ENCODE measurements at places on chromosomes 6 and 20.

DNA sequence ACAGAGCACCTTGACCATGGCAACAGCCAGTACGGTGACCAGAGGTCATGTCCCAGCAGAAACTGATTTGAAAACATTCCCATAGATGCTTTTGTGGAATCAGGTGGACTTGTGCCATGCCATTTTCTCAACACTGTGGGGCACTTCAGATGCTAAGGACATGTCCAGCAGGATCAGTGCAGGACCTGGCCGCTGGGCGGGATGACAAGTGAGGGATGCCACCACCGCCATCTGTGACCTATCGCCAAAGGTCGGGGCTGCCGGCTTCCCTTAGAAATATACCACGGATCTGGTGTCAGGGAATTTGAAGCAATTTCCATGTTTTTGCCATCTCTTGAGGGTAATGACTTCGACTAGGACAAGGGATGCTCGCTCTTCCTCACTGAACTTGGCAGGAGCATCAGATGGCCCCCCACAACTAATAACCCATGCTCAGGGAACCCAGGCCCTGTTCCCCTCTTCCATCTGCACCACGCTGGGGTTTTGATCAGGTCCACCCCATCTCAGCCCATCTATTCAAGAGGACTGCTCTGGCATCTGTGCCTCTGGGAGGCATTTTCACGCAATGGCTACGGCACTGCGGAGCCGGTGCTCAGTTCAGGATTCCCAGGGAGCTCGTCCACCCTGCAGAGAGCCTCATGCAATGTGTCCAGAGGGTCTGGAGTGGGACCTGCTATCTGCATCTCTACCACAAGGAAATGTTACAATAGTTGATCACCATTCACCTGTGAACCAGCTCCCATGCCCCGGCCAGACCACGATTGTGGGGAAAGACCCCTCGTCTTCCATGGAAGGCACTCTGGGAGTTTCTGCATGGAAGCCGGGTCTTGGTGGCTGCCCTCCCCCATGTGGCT is 302.6 kb downstream of the TAF4 start:
- DNase-seq, result no peak

DNA sequence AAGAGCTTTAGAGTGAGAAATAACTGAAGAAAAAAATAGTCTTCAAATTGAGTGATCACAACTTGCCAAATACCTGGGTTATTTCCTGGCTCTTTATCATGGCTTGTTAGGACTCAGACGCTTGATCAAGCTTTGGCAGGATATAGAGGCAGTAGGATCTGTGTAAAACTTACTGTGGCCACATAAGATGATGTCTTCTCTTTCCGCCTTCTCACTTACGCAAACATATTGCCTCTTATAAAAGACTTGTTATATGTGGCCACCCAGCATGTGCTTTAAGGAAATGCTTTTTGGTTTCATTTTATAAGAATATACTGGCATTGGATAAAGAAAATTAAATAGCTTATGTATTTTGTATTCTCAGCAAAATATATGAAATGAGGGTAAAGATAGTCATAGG is 101.8 kb upstream of the AKIRIN2 start:
- DNase-seq, result no peak

GRCh38 chr6:33700391-33701050 is 11.0 kb downstream of the UQCC2 start:
- peak; percentile 66 for DNase-seq

DNA sequence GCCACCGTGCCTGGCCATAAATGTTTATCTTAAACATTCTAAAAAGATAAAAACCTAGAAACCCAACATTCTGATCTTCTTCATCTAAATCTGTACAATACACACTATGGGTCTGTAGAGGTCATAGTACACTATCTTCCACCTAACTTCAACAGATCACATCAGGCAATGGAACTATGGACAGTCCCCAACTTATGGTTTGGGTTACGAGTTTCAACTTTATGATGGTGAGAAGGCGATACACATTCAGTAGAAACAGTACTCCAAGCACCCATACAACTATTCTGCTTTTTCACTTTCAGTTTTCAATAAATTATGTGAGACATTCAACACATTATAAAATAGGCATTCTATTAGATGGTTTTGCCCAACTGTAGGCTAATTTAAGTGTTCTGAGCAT is 23.1 kb downstream of the FKBP5 start:
- DNase-seq, result no peak

- DNase-seq, result no peak
These were observed 12.9 kb downstream of the SALL4 start for GRCh38 chr20:51789434-51789833.

GRCh38 chr6:32867554-32868256 is 13.7 kb downstream of the PSMB9 start:
- DNase-seq, result no peak

DNA sequence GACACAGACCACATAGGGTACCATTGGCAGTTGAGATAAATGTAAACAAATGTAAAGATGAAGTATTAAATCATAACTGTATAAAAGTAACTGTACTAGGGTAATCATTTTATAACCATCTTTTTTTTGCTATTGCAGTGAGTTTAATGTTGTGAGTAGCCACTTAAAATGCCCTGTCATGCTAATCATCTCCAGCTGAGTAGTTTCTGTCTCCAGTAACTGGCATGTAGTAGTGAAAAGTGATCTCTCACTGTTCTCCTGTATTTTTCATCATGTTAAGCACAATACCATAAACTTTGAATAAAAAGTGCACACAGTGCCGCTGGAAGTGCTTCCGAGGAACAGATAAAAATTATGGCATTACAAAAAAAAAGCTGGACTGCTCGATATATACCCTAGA is 45.0 kb upstream of the OPRM1 start:
- DNase-seq, result no peak

GRCh38 chr6:106162921-106163320 is 76.8 kb downstream of the PRDM1 start:
- DNase-seq, result no peak

GRCh38 chr20:45779011-45779915 is 12.4 kb downstream of the WFDC3 start:
- peak; percentile 99 for DNase-seq

GRCh38 chr6:106981926-106982325 is 7.4 kb upstream of the CD24 start:
- no peak for DNase-seq

DNA sequence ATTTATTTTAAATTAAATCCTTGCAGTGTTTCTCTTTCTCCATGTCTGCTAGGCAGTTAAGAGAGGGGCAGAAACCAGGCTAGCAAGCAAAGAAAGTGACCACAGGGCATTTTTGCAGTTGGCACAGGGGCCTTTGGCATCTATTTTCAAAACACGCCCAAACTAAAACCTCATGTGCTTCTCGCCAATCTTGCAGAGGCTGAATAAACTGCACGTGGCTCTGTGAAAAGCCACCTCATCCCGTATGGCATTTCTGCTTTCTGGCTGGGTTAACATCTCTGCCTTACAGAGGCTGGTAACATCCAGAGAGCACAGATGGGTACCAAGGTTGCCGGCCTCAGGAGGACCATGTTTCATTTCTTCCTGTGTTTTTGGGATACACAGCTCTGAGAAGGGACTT is 54.6 kb downstream of the GJA10 start:
- no peak for DNase-seq

DNA sequence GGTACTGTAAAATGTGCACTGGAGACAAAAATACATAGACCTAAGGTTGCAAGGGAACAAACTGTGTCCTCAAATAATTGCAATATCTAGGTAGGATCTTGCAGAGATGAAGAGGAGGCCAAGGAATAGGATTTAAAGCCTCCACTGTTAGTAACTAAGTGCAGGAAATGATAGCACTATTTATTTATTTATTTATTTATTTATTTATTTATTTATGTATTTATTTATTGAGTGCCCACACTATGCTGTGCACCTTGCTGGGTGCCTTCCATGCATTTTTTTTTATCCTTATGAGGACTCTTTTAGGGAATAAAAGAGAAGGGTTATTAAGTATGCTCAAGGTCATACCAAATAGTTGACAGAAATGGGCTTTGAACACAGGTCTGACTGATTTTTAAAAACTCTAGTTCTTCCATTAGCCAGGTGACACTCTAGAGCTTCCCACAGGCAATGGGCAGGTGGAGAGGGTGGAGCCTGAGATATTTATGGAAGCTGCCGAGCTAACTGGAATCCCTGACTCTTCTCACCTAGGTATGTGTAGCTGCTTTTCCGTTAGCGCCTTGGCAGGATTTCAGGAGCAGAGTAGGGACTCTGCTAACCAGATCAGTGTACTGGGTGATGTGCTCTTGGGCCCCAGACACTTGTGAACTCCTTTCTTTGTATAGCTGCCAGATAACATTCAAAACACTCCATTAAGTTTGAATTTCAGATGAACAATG is 12.8 kb upstream of the NUP153 start:
- DNase-seq, result no peak

DNA sequence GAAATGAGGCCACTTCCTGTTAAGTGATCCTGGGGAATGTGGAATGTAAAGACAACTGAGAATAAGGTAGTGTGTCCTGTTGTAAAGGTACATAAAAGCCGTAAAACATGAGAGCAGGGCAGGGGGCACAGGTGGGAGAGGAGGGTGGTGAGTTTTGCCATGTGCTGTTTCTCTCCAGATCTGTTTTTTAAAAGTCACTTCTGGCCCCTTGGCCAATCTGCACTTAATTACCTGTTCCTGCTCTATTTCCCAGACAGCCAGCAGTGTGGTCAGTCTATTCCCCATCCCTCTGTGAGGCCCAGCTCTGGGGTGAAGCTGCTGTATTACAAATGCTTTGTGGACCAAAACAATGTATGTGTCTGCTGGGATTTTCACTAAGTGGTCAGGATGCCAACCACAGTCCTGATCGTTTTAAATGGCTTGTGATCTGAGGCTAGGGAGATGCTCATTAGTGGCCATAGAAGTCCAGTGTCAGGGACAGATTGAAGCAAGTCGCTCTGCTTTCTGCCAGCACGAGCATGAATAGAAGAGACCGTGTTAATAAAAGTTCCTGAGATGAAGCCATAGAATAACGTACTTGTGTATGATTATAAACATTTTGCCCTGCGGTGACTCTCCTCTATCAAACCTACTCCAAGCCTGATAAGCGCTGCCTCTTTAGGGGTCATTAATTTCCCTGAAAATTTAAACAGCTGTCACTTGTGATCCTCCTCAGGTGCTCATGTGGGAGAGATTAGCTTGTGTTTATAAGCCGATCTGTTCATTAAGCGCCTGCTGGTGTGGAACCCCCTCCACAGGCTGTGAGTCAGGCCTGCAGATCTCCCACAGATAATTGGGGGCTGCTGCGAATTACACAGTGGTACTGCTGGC is 111.8 kb upstream of the CENPW start:
- DNase-seq, result peak; percentile 4

DNA sequence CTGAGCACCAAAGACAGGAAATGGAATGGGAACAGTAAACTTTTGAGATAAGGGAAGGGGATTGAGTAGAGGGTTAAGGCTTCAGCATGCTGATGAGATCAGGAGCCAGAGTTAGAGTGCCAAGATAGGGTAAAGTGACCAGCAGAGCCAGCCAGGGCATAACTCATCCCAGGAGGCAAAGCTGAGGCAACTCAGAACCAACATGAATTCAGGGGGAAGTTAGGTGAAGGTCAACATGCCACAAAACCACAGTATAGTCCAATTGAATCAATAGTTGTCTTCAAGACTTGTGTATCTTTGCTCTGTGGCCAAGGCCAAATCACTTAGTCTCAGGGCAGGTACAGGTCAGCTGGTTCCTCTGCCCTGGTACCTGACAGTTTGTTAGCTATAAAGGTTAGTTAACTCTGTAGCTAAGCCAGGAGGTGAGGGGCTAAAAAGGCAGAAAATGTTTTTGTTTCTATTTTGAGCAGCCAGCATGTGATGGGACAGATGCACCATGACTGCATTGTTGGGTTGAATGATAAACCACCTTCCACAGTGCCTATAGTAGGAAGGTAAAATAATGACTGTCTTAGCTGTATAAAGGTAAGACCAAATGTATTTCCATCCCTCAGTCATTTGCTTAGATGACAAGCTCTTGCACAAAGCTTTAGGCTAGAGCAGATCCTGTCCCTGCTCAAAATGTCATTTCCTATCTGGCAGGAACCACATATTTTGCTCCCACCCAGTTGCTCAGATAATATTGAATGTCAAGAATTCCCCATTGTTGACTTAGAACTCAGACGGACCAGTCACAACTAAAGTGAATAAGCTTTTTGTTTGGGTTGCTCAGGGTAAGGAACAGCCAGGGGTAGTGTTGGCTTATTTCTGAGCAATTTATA is 15.8 kb downstream of the RNF8 start:
- DNase-seq, result peak; percentile 56

- DNase-seq, result peak; percentile 46
These were observed 36.1 kb downstream of the GMDS start for GRCh38 chr6:2209226-2209809.

DNA sequence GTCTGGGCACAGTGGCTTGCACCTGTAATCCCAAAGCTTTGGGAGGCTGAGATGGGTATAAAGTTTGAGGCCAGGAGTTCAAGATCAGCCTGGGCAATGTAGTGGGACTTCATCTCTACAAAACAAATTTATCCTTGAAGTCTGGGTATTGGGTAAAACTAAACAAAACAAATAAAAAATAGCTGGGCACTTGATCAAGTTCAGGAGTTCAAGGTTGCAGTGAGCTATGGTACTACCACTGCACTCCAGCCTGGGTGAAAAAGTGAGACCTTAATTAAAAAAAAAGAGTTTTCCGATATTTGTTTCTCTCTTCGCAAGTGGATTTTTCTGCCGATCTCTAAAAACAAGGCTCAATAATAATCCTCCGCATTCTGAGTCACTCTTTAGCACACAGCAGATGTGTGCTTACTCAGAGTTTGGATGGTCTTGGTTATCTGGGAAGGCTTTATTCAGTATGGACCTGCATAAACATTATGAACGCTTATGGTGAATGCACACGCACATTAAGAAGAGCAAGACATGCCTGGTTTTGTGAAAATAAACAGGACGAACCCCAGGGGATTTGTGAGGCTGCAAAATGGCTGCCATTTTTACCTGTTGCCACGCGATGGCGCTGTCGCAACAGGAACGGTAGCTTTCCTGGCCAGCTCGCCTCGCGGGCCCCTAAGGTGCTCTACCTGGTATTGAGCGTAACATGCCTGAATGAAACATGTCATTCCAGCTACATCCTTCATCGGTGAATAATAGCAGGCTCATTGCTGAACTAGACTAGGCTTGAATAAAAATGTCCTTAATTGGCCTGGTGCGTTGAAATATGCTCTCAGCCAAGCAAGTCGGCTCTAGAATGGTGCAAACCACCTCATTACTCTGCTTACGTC is 6.0 kb downstream of the OPN5 start:
- peak; percentile 58 for DNase-seq

DNA sequence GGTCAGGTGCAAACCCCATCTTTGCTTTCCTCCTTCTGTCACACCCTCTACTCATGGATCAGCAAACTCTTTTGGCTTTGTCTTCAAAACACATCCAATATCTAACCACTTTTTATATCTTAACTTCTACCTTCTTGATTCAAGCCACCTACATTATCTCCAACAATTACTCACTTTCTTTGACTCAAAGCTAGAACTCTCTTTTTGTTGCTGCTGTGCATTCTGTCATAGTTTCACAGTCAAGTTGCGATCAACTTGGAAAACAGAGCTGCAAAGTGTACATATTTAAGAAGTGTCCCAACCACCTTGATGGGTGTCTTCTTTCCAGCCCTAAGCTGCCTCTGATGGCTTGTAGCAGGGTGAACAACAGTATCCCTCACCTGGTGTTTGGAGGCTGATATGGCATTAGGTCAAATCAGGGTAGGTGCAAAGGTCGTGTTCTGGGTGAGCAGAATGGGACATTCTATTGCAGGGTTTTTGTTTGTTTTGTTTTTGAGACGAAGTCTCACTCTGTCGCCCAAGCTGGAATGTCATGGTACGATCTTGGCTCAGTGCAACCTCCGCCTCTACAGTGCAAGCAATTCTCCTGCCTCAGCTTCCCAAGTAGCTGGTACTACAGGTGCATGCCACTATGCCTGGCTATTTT is 43.4 kb upstream of the RALGAPA2 start:
- DNase-seq, result no peak

Measured in iris pigment epithelial cell (primary cell).